ENCODE measurements at places on chromosomes 7 and 10.
A peak's percentile ranks its signal among the peaks of the same experiment; 100 is the strongest.

GRCh38 chr7:78576236-78576635 is 777.7 kb downstream of the PHTF2 start:
- DNase-seq: no peak

DNA sequence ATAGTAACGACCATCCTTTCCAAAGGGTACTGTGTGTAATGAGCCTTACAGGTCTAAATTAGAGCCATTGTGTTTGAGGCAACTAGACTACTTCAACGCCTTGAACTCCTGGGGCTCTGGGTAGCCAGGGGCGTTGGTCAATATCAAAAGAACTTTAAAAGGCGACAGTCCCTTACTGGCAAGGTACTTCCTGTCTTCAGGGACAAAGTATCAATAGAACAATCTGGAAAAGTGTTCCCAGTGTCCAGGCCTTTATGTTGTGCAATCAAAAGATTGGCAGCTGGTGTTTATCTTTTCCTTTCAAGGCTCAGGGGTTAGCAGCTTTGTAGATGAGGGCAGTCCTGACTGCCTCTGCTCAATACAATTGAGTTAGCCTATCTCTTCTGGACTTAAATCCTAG is 284.3 kb downstream of the PARD3 start:
- no peak for DNase-seq

DNA sequence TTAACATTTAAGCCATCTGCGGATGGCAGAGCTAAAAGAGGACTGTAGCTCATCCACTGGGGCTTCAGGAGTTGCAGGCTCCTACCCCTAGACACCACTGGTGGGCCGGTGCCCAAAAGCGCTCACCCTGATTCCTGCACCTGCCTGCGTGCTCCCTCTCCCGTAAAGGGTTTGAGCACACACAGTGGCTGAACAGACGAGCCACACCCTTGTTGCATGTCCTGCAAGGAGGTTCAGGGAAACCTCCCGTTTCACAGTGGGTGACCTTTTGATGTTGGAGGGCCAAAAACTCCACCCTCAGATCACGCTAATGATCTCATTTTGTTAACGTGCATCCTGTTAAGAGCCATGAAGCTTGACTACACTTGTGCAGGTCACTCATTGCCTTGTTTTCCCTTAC is 37.9 kb downstream of the SYPL1 start:
- DNase-seq: no peak

DNA sequence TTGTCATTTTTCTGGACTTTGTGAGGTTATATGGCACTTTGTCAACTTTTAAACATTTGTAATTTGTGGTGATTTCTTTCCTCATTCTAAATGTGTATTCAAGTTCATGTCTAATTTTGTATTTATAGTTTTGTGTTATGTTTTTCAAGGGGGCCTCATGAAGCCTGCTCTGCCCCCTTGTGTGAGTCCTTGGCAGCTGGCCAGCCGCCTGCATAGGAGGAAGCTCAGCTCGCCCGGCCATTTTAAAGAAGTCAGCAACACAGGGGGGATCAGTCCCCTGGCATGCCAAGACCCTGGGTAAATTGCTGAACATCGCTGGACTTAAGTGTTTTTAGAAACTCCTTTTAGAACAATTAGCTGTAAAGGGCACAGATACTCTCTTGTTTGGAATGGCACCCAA is 123.0 kb downstream of the ANLN start:
- DNase-seq: no peak

DNA sequence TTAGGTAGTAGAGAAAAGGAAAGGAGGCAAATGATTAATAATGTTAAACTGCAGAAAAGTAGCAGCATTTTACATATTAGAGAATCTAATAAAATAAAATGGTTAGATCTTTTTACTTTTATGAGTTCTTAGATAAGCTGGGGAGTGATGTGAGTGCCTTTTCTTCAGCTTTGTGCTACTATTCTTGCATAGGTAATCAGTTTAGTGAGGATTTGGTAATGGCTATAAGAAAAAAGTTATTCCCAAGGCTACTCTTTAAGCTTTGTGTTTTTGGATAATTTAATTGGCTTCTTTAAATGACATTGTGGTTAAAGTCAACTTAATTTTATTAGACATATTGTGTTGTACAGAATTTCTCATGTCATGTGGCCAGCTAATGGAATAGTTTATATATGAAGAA is 3.7 kb downstream of the KCND2 start:
- no peak for DNase-seq

- peak; percentile 57 for DNase-seq
These were observed 509 bp downstream of the AHR start for GRCh38 chr7:17298840-17299482.

GRCh38 chr10:117501460-117502035 is 41.0 kb upstream of the EMX2 start:
- no peak for DNase-seq

DNA sequence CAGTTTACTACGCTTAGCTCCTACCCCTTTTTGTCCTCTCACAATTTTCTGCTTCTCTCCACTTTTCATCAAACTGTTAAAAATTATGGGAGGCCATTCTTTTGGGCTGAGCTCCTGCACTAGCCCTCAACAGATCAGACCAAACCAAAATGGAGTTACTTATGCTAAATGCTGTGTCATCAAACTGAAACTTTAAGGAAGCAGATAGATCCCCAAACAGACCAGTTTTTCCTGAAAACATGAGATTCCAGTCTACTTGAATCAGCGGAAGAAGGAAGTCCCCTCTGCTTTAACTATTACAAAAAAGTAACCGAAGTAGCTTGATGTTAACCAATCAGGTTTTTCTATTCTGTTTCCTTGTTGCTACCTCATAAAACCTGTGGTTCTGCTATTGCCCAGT is 20.6 kb downstream of the FANK1 start:
- no peak for DNase-seq

DNA sequence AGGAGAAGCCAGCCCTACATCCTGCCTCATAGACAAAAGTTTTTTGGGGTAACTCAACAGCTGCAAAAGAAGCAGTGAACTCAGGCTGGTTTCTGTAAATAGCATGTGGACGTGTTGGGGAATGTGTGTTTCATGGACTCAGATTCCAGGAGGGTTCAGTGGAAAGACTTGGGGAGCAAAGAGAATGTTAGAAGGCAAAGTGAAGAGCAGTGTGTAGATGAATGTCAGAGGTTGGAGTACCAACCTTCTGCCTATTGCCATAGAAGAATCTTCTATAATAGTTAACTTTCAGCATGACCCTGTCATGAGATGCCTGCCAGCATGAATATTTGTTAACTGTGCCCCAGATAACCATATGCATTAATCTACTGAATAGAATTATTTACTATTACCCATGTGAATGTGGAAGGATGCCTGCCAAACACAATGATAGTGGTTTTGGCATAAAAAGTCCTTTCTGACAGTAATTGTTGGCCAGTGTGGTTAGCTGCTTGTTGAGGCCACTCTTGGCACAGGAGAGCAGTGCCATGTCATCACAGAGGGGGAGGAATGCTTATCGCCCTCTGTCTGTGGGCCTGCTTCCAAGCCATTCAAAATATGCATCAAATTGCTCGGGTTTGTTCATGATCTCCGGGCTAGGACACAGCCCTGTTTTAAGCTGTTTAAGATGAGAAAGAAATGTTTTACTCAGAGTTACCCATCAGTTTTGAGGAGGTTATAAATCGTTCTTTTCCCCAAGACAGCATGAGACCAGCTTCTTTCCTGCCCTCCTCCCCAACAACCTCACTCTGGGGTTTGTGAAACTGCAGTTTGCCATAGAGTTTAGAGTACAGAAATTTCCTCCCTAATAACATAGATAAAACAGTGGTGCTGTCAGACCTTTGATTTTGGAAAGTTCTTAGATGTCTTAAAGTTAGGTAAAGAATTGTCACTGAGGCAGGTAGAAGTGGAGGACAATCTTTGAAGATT is 165.3 kb downstream of the WNT2 start:
- DNase-seq: no peak

- DNase-seq: no peak
These were observed 314.3 kb downstream of the HPSE2 start for GRCh38 chr10:98921316-98921715.

DNA sequence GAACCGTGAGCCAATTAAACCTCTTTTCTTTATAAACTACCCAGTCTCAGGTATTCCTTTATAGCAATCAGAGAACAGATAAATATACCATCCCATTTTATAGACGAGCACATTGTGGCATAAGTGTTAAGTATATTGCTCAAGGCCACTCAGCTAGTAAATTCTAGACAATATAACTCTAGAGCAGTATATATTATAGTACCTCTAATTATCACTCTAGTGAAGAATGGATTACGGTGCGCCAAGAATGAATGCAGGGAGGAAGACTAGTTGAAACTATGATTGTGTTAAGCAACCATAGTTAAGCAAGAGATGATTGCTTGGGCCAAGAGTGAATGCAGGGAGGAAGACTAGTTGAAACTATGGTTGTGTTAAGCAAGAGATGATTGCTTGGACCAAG is 60.9 kb downstream of the BRAF start:
- DNase-seq: no peak
